ENCODE measurements at places on chromosomes 12 and 14.

DNA sequence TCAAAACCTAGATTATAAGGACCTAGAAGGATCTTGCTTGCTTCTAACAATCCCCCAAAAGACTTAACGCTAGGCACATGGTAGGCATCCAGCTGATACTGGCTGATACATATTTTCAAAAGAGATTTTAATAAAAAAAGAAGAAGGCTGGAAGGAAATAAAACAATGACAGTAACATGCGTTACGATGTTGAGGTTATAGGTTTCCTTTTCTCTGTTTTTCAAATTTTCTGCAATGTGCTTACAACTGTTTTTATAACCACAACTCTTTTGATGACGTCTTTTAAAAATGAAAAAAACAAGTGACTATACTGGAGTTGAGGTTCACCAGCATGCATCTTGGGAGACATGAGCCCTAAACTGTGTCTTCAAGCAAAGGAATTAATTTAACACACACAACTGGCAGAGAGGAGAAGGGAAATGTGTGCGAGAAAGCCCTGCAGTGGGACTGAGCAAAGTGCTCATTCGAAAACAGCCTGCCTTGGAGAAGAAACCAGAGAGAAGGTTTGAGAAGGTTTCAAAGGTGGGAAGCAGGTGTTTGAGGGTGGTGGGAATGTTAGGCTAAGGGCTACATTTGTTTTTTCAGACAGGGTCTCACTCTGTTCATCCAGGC, 80.4 kb downstream of the DUSP16 start:
- no peak for DNase-seq

DNA sequence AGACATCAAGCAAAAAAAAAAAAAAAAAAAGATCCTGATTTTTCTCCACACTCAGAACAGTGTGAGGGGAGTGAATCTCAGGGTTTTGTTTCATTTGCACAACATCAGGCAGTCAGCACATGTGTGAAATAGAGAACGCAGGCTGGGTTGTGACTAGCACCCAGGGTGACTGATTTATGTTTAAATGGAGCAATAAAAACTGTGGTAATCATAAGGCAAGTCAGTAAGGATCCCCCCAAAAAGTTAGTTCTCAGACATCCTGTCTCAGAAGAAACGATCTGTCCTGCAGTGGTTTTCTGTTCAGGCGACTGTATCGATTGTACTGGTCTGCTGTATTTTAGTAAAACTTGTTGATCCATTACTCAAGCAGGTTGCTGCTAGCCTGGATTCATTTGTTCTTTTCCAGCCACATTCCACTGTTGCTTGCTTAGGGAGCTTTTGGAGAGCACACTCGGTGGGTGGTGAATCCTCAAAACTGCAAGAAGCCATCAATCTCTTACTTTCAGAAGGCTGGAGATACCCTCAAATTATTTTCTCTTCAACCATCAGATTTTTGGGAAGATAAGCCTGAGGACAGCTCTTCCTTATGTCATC, 107.1 kb downstream of the DACT1 start:
- no peak for DNase-seq

GRCh38 chr12:497501-498160, 37.9 kb downstream of the B4GALNT3 start:
- no peak for DNase-seq

DNA sequence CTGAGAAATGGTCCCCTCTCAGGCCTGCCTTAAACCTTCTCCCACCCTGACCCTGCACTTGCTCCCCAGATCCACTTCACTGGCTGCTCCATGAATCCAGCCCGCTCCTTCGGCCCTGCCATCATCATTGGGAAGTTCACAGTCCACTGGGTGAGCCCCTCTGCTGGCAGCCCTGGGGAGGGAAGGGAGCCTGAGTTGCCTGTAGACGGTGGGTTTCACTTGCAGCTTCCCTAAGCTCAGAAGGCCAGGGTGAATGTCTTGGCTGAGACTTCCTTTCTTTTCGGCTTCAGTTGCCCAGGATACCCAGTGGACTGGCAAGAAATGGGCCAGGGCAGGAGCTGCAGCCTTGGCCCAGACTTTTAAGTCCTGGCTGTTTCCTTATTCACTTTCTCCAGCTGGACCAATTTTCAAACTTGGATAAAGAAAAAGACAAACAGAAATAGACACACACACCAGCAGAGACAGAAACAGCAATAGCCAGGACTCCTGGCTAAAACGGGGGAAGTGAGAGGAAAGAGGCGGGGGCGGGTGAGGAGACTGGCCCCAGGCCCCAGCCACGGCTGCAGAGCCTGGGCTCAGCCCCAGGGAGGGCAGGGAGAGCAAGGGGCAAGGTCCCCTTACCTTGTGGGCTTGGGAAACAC, 2.0 kb downstream of the AQP6 start:
- DNase-seq = no peak

- no peak for DNase-seq
These were observed 29.1 kb downstream of the MTHFD1 start for GRCh38 chr14:64417055-64417770.

DNA sequence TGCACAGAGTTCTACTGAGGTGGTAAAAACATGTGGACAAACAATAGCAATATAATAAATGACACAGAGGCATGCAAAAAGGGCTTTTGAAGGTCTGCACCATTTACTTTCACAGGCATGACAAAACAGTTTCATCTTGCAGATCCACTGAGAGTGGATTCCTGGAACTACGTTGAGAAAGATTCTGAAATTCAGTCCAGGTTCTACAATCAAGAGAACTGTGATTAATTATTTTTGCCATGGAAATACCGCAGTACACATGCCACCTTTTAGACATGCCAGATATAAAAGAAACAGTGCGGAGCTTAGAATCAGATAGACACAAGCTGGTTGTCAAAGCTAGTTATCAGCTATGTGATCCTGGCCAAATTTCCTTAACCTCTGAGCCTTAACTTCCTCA, 4.8 kb downstream of the CSRP2 start:
- DNase-seq = no peak

GRCh38 chr14:85461432-85462133, 68.4 kb upstream of the FLRT2 start:
- DNase-seq = no peak

GRCh38 chr12:93279565-93280412, 97.9 kb upstream of the NUDT4 start:
- no peak for DNase-seq

- DNase-seq = no peak
These were observed 2.6 kb upstream of the CAPRIN2 start for GRCh38 chr12:30757316-30757715.

- DNase-seq = no peak
These were observed at the start of gene PDE3A for GRCh38 chr12:20368114-20368650. PDE3A (plus strand) TSS chr12:20368537; CDS start chr12:20369285, 748 bp downstream.

DNA sequence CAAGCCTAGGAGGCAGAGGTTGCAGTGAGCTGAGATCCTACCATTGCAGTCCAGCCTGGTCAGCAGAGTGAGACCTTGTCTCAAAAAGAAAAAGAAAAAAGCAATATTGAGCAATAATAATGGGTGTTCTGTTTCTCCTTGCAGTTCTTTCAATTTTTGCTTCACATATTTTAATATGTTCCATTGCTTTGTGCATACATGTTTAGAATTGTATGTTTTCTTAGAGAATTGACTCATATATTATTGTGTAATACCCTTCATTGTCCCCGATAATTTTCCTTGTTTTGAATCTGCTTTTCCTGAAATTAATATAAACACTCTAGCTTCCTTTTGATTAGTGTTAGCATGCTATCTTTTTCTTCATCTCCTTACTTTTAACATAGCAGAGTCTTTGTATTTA, 138.4 kb upstream of the NPAS3 start:
- no peak for DNase-seq

GRCh38 chr12:121139286-121139685, 6.6 kb downstream of the P2RX7 start:
- no peak for DNase-seq

DNA sequence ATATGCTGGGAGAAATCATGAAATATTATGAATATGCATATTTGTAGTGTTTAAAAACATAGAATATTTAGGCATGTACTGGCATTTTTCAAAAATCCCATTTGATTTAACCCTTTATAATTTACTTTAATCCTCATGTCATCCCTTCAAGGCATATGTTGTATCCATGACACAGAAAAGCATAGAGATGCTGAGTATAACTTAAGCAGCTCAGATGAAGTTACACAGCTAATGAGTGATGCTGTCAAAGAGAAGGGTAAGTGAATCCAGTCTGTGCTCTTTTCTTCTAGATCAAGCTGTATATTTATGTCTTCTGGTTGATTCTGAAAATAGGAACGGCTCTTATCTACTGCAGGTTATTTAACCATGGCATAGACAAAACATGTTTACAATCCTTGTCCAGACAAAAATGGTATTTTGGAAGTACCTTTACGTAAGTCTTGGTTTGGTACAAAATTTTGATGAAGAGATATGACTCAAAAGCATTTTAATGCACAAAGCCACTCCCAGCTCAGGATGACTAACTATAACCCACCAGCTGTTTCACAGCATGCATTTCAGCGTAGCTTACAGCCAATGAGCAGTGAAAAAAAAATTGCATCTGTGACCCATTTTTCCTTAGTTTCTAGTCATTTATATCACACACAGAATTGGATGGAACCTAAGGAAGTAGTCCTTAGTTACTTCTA, 201.7 kb downstream of the STXBP6 start:
- no peak for DNase-seq

DNA sequence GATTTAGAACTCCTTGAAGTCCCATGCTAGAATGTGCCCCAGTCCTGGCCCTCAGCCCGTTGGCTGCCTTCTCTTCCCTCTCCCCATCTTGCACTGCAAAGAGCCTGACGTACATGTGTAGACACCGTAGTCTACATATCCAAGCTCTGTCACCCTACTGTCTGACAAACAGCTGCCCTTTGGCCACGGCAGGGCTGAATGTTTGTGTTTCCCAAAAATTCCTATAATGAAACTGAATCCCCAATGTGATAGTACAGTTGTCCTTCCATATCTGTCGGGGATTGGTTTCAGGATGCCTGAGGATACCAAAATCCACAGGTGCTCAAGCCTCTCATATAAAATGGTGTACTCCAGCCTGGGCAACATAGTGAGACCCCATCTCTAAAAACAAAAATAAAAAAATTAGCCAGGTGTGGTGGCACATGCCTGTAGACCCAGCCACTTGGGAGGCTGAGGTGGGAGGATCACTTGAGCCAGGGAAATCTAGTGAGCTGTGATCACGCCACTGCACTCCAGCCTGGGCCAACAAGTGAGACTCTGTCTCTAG, 12.3 kb upstream of the TFCP2 start:
- DNase-seq = no peak

- DNase-seq = no peak
These were observed 65.2 kb downstream of the RFX4 start for GRCh38 chr12:106647793-106648514.

GRCh38 chr14:61342486-61342885, 21.1 kb downstream of the PRKCH start:
- no peak for DNase-seq

DNA sequence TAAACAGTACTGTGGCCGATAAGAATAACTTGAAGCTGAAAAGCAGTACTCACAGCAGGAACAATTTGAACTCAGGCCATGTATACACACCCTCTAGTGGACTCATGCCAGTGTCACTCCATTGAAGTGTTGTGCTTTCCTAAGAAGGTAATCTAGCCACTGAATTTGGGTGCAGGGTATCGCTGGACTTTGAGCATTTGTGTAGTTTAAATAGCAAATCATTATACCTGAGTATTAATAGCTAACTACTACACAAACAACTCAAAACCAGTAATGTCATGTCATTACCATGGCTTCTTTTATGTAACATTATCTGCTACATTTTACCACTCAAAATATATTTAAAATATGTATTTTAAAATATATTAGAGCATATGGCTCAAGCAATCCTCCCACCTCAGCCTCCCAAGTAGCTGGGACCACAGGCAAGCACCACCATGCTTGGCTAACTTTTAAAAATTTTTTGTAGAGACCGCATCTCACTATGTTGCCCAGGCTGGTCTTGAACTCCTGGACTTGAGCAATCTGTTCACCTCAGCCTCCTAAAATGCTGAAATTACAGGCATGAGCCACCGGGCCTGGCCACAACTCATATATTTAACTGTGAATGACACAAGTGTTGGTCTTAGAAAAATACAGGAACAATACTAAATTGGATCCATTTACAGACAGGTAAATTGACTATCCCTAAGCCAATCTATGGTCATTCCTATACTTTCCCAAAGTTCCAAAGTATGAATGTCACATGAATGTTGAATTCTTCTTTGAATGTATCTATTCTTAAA, 25.6 kb upstream of the ARID4A start:
- no peak for DNase-seq

- no peak for DNase-seq
These were observed 45.5 kb upstream of the RERGL start for GRCh38 chr12:18135509-18135908.

GRCh38 chr12:129409281-129409680, 494.5 kb downstream of the TMEM132D start:
- no peak for DNase-seq

GRCh38 chr14:96663491-96664067, 133.6 kb upstream of the VRK1 start:
- no peak for DNase-seq

DNA sequence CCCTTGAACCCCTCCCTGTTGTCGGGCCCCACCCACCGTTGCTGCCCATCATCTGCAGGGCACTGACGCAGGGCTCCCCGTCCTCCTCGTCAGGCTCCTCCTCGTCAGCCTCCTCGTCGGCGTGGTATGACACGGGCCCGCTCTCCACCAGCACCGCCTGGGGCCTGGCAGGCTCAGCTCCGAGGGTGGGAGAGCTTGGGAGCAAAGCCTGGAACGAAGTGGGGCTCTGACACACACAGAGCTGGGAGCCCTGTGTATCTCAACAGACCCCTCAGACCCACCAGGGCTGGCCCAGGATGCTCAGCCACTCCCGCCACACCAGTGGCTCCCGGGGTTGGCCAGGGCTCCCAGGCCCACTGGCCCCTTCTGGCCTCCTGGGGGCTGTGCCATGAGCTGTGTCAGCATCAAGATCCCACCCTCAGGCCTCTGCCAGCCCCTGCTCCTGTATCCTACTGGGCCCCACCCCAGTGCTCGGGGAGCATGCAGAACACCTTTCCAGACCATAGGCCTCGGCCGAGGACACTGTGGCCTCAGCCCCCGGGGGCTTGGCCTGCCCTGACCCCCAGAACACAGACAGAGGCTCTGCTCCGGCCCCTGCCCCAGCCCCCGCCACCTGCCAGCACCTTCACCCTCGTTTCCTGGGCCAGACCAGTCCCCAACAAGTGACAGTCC, 30.1 kb upstream of the NUDT14 start:
- no peak for DNase-seq

DNA sequence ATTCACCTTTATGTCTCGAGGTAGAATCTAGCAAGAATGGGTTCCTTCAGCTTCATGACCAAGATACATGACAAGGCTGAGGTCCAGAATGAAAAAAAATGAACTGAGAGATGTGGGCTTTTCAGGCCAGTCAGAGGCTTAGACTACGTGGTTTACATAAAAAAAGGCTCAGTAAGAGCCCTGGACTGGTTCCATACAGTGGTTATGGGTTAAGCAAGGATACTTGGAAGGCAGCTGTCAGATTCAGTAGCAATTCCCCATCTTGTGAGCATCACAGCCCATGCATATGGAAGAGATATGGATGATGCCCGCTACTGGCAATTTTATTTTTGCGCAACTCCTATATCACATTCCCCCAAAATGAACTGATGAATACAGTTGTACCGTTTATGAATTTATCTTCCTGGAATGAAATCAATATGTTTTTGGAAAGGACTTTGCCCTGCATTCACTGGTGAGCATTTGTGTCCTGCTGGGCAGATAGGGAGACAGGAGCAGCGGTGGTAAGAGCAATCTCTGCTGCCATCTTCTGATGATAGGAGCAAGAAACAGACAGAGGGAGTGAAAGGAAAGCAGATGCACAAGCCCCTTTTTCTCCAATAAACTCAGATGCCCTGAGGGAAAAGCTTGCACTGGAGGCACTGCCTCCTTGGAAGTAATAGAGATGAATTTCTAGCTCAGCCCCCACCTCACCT, 280.4 kb downstream of the GALC start:
- DNase-seq = no peak

All from GOT3 (cell line).